ENCODE measurements at places on chromosomes 12 and 14.
A peak's percentile ranks its signal among the peaks of the same experiment; 100 is the strongest.

- DNase-seq, result no peak
These were observed 63.3 kb upstream of the FLRT2 start for GRCh38 chr14:85466678-85467077.

GRCh38 chr12:77231501-77231918 is 166.1 kb upstream of the E2F7 start:
- peak; percentile 69 for DNase-seq

- peak; percentile 44 for DNase-seq
These were observed 39.4 kb downstream of the STAB2 start for GRCh38 chr12:103626498-103626897.

DNA sequence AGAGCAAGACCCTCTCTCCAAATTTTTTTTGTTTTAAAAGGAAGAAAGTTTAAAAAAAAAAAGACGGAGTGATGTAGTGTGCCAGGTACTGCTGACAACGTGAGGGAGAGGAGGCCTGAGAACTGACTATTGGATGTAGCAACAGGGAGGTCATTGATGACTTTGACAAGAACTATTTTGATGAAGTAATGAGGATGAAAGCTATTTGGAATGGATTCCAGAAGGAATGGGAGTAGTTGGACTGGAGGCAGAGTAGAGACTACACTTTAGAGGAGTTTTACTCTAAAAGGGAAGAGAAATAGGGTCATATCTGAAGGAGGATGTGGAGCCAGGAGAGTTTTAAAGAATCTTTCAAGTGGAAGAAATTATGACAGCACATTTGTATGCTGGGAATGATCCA is 27.8 kb upstream of the SLC38A2 start:
- no peak for DNase-seq

- no peak for DNase-seq
These were observed 2.3 kb downstream of the MEG3 start for GRCh38 chr14:100828031-100828769.

DNA sequence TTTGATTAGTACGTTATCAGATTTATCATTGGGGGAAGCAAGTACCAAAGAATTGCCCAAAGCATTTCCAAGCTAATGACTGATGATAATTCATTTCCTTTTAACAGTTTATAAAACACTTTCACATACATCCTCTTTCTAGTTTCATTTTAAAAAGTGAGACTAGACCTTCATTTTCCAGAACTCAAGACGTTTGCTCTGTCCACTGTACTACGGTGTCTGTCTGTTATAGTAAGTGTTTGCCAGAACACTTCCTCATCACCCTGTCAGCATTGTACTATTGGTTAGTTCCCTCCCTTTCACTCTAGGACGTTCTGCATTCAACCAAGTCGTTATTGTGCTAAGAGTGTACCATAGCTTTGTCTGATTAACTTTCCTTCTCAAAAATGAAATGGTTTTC is 81.7 kb upstream of the TMEM263 start:
- no peak for DNase-seq

- peak; percentile 89 for DNase-seq
These were observed 838 bp upstream of the ERBB3 start for GRCh38 chr12:56078931-56079722.

DNA sequence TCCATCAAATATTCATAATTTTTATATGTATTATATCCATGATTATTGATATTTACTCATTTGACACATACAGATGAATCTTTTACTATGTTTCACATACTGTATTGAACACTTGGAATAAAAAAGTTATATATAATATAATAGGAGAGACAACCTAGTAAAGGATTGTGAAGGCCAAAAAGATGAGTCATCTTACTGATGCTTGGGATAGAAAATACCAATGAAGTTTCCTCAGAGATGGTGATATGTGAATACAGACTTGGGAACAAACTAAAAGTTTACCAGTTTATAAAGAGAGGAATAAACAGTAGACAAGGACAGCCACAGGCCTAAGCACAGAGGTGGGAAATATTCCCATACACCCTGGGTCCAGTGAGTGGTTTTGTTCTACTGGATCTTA is 743.9 kb upstream of the FLRT2 start:
- DNase-seq, result no peak

DNA sequence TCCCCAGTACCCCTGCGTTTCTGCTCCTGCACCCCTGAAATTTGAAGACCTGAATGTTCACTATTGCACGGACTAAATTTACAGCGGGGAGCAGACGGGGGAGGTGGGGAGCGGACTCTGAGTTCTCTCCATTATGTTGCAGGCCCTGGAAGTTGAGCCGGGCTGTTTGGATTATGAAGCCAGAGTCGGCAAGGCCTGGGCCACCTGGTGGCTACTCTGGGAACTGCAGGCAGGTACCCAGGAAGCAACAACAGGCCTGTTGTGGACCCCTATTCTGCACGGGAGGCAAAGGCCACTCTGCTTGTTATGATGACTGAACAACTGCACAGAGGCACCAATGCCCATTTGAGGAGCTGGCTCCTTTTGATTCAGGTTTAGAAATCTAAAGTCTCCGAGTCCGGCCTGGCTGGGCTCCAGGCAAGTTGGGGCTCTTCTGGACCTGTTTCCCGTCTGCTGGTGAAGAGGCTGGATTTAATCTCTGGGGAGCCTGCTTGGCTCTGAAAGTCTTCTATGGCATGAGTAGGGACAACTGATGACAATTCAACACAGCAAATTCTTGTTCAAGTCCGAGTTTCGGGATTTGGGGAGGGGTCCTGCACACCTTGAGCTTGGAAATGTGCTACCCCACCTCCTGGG is 34.1 kb upstream of the FAM181A start:
- DNase-seq, result peak; percentile 76

DNA sequence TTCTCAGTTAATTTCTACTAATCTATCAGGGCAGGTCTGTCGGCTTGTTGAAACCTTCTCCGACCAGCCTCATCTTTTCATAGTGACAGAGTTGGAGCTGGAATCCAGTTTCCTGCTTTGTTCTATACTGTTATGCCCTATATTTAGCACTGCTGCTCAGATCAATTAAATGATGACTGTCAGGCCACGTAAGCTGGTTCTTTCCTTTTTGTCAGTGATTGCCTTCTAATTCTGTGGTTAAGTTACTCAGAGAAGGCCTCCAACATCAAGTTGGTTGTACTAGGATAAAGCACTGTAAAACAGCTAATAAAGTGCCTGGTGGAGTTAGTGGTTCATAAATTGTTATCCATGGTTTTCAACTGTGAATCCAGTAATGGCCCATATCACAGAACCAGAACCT is 22.6 kb downstream of the DERA start:
- no peak for DNase-seq

DNA sequence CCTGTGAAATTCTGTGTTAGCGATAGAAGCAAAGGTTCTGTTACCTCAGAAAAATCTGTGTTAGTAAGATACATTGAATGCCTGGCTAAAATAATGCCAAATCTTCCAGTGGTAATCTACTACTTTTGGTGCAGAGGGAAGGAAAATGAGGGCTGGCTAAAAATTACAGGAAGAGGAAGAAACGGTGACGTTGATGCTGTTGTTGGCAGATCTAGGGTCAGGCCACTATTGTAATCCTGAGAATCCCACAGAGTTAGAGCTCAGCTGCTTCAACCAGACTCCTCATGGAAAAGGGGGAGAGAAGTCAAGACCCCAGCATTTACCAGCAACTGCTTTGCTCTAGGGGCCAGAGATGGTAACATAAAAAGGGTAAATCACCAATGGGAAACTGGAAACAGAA is 145.1 kb downstream of the PPM1H start:
- DNase-seq, result no peak

DNA sequence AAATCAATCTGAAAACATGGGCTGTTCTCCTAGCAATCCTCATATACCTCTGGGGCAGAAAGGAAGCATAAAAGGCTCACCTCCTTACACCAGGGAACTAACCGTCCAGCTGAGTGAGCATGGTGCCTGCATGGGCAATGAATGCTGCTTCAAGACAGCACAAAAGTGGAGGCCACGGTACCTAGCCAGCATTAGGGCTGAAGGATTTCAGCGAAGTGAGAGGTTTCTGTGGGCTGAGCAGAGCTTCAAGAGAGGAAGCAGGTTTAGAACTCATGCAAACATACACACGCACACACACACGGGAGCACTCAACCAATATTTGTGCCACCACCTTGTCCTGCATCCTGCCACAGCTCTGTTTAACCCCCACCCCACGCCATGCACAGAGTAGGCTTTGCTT is 838.5 kb upstream of the TMEM132C start:
- DNase-seq, result no peak

- DNase-seq, result no peak
These were observed 1566.9 kb upstream of the TMEM132C start for GRCh38 chr12:126700096-126700495.

- DNase-seq, result no peak
These were observed 20.3 kb upstream of the ADGRD1 start for GRCh38 chr12:130933269-130933995.

- no peak for DNase-seq
These were observed 569.6 kb downstream of the AACS start for GRCh38 chr12:125634813-125635212.

GRCh38 chr12:122894193-122895121 is 1.5 kb downstream of the VPS37B start:
- no peak for DNase-seq

DNA sequence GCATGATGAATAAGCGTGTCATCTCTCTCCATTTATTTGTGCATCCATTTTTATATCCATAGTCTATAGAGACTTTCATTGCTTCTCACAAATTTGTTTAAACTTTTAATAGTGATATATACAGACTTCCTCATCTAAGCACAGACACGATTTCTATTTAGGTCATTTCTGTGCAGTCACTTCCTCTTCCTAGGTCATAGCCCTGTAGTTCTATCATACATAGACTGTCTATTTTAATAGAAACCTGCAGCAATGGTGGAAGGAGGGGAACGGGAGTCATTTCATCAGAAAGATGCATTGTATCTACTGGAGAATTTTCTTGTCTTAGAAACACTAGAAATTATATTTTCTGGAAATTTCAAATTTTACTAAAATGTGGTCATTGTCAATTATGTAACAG is 133.4 kb upstream of the FGD4 start:
- no peak for DNase-seq

- DNase-seq, result peak; percentile 65
These were observed 3.3 kb downstream of the AKT1 start for GRCh38 chr14:104792101-104792884.

GRCh38 chr12:123601602-123602489 is at the start of gene DDX55:
DDX55 (plus strand) TSS chr12:123602099; CDS start chr12:123602149, 50 bp downstream.
- peak; percentile 84 for DNase-seq

DNA sequence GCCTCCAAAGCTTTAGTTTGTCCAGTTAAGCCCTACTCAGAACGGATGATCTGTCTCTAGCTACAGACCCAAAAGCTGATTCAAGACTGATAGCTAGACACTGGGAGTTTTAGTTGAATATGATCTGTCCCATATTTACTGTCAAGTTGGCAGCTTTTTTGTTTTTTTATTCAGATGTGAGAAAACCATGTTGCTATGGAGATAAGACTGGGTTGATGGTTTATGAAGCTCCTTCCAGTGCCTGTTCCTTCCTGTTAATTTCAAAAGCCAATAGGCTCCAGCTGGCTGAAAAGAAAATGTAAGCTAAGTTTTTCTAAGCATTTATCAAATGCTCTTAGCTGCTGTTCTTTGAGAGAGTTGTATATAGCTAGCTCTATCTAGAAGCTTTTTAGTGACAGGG is 4.7 kb downstream of the DYNLL1 start:
- DNase-seq, result no peak

GRCh38 chr12:2291182-2291832 is 238.5 kb downstream of the CACNA1C start:
- no peak for DNase-seq

DNA sequence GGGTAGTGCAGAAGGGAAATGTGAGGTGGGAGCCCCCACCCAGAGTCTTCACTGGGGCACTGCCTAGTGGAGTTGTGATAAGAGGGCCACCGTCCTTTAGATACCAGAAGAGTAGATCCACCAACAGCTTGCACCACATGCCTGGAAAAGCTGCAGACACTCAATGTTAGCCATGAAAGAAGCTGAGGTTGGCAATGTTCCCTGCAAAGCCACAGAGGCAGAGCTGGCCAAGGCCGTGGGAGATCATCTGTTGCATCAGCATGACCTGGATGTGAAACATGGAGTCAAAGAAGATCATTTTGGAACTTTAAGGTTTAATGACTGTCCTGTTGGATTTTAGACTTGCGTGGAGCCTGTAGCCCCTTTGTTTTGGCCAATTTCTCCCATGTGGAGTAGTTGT is 468.4 kb upstream of the FOXG1 start:
- no peak for DNase-seq

All from psoas muscle (tissue), 8 donors.